COLO829 (cell line): ENCODE measurements at places on chromosomes 3 and 15.

- no peak for DNase-seq
These were observed 65.0 kb downstream of the NIPA2 start for GRCh38 chr15:22903427-22903826.

- DNase-seq, result no peak
These were observed 47.3 kb downstream of the P3H2 start for GRCh38 chr3:190073264-190074008.

GRCh38 chr15:70557521-70558258 lies 205.7 kb downstream of the UACA start:
- no peak for DNase-seq

GRCh38 chr15:29759596-29759995 lies 62.7 kb downstream of the TJP1 start:
- DNase-seq, result no peak

GRCh38 chr3:141129541-141130011 lies 78.4 kb downstream of the SPSB4 start:
- no peak for DNase-seq

GRCh38 chr3:143171141-143171980 lies 51.8 kb downstream of the CHST2 start:
- peak; percentile 49 for DNase-seq

DNA sequence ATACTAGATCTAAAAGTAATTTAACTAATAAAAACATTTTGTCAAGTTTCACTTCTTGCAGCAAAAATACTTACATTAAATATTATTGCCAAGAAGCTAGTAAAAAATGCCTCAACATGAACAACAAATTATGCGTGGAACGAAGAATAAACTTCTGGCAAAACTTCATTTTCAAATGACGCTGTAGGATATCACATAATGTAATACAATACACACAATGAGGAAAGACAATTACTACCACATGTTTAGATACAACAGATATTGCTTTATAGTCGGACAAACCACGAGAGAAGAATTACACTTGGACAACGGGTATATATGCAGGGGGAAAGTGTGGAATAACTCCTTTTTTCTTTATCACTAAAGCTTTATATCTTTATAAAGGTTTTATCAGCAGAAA lies 21.6 kb downstream of the P3H2 start:
- DNase-seq, result no peak

DNA sequence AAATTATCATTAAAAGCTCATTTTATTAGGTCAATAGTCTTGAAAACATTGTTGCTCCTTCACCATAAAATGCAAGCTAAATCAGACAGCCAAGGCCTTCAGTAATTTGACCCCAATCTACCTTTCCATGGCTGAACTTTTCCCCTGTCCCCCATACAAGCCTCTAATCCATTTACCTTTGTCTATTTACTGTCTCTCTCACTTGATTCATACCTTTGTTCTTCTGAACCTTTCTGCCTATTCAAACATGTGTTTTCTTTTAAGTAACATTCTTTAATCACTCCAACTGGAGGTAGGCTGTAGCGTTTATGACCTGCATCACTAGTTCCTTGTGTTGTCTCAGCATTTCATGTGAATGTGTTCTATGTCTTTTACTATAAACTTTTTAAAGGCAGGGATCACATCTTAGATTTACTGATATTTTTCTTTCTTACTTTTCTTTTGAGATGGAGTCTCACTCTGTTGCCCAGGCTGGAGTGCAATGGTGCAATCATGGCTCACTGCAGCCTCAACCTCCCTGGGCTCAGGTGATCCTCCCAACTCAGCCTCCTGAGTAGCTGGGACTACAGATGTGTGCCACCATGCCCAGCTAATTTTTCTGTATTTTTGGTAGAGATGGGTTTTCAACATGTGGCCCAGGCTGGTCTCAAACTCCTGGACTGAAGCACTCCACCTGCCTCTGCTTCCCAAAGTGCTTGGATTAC lies 5.2 kb upstream of the NANOGP8 start:
- DNase-seq, result no peak

DNA sequence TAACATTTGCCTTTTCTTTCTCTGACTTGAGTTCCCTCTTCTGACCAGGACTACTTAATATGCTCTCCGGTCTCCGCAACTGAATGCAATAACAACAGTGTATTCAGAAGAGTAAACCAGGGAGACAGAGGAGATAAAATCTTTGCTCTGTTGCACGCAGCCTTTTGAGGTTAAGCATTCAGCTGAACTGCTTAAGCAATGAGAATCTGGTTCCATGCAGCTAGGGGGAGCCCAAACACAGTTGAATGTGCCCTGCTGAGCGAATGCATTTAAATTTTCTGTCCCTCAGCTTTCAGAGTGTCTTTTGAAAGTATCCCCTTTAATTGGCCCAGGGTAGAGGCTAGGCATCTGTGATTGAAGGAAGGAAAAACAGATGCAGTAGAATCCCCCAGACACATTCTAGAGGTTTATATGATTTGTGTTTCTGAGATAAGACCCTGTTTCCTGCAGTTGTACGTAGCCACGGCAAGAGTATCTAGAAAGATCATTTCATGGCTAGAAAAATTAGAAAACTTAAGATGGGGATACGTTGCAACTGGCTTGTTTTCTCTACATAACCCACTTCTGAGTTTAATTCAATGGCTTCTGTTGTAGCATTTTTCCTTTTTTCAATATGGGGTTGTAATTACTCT lies 309.6 kb downstream of the TUSC7 start:
- DNase-seq, result peak; percentile 47

DNA sequence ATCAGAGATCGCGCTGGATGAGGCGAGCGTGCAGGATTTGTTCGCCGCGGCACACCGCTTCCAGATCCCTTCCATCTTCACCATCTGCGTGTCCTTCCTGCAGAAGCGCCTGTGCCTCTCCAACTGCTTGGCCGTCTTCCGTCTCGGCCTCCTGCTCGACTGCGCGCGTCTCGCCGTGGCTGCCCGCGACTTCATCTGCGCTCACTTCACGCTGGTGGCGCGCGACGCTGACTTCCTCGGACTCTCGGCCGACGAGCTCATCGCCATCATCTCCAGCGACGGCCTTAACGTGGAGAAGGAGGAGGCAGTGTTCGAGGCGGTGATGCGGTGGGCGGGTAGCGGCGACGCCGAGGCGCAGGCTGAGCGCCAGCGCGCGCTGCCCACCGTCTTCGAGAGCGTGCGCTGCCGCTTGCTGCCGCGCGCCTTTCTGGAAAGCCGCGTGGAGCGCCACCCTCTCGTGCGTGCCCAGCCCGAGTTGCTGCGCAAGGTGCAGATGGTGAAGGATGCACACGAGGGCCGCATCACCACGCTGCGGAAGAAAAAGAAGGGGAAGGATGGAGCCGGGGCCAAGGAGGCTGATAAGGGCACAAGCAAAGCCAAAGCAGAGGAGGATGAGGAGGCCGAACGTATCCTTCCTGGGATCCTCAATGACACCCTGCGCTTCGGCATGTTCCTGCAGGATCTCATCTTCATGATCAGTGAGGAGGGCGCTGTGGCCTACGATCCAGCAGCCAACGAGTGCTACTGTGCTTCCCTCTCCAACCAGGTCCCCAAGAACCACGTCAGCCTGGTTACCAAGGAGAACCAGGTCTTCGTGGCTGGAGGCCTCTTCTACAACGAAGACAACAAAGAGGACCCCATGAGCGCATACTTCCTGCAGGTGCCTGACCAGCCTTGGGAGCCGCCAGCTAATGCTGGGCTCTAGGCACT lies 819 bp downstream of the KLHL40 start:
- DNase-seq, result no peak

- no peak for DNase-seq
These were observed 26.3 kb downstream of the FAN1 start for GRCh38 chr15:30929982-30930381.

DNA sequence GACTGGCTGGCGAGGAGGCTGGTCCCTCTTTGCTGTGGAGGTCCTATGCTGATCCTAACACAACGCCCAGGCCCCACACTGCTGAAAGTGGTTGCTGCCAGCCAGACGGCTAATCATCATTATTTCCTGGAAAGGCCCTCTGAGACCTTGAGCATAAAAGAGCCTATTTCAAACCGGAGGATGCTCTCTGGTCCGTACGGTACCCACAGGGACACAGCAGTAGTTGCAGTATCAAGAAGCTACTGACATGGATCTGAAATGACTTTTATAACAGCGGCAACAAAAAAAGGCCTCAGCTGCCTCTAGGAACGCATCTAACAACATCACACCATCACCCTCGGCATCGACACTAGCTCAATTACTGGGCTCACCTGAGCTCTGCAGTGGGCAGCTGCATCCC lies 59.1 kb upstream of the FOXB1 start:
- no peak for DNase-seq

GRCh38 chr15:25455226-25455625 lies 16.4 kb upstream of the UBE3A start:
- DNase-seq, result no peak

GRCh38 chr3:44110648-44111047 lies 131.0 kb upstream of the TOPAZ1 start:
- DNase-seq, result no peak

GRCh38 chr3:107833043-107833442 lies 257.8 kb downstream of the CD47 start:
- no peak for DNase-seq

DNA sequence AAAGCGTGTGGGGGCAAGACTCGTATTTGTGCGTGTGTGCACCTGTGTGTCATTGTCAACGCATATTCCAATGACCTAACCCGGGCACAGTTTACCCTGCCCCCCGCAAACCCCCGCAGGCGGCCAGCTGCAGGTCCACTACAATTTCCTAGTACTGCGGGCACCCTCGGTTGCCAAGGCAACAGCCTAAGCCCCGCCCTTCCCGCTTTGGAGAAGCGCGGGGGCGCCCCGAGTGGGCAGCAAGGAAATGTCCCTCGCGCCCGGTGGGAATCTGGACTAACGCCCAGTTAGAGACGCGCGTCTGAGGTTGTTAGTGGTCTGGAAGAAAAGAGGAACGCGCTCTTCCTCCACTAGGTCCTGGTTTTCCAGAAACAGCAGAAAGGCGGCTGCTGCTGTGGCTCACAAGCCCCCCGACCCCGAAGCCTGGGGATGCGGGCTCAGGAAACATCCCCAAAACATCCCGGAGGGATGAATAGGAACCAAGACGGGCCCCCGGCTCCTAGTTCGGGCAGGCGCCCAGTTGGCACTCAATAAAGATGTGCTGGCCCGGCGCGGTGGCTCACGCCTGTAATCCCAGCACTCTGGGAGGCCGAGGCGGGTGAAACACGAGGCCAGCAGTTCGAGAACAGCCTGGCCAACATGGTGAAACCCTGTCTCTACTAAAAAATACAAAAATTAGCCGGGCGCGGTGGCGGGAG lies 1.1 kb downstream of the ABHD14A start:
- DNase-seq, result peak; percentile 61

- DNase-seq, result no peak
These were observed 398.3 kb upstream of the ATP10A start for GRCh38 chr15:26261413-26261812.

DNA sequence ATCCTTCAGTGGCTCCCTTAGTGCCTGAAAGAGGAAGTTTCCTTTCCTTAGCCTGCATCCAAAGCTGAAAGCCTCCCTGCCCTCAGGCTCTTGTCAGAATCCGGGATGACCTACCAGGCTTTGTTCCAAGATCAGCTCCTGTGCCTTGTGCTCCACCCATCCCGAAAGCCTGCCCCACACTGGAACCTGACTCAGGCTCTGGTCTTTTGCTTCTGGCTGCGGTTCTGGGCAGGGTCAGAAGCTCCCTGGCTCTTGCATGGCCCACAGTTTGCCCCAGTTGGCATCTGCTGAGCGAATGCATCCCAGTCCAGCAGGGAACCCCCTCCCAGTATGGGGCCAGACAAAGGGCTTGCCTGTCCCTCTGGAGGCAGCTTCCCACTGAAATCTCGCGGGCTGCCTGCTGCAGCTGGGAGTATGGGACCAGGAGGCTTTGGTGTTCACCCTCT lies 25.9 kb upstream of the KIF23 start:
- DNase-seq, result peak; percentile 28

- DNase-seq, result no peak
These were observed 123.6 kb upstream of the BHLHE40 start for GRCh38 chr3:4855676-4856075.

DNA sequence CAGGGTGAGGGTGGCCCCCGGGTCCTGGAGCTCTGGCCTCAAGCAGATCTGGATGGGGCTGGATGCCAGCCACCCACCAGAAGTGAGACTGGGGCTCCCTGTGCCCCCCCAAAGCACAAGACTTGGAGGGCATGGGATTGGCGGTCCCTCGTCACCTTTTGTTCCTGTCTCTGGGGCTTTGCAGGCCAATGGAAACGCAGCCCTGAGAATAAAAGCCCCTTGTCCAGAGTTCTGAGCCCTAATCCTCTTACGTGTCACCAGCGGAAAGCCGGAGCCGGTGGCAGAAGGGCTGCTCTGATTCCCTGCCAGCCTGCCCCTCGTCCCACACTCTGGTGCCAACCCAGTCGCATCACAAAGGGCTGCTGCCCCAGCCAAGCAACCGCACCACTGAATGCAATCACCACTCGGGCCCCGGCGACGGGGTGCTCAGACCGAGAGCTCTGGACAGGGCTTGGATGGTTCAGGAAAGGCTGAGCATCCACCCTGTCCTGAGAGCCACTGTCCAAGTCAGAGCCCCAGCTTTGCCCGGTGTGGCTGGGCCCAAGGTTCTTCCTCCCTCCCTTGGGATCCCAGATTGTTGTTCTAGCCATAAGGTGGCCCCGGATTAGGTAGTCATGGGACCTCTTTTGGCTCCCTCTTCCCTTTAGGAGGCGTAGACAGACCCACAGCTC lies 22.8 kb upstream of the ELP6 start:
- DNase-seq, result no peak

GRCh38 chr3:169022457-169022856 lies 641.1 kb downstream of the MECOM start:
- DNase-seq, result no peak

- peak; percentile 6 for DNase-seq
These were observed 292.4 kb downstream of the UBE2E2 start for GRCh38 chr3:23495507-23495906.

DNA sequence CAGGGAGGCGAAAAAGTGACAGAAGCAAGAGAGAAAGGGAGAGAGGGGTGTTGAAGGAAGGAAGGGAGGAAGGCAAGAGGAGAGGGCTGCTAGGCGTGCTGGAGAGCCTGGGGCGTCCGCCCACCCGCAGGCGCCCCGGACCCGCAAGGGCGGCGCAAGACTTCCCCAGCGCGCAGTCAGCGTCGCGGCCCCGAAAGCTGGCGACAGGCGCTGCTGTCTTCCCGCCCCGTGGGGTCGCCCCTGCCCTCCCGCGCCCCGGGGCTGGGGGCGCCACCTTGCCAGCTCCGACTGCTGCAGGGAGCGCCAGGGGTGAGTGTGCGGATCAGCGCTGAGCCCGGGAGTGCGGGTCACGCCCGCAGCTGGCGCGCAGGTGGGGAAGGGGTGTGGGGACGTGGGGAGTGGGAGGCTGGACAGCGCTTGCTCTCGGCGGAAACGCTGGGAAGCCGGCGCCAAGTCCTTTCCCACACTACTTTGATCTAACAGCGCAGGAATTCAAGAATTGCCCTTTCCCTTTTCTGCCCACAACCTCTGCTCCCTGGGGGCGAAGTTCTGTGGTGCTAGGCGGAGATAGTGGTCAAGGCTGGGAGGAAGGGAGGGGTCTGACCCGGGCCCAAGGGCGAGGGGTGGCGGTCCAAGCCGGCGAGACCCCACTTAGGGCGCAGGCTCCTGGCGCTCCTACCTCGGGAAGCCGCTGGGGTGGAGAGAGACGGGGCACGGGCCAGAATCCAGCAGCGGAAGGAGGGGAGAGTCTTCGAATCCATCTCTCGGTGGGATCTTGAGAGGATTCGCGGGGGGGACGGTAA lies 266.1 kb downstream of the CGGBP1 start:
- peak; percentile 34 for DNase-seq
